Stimulated activated CD8-positive, alpha-beta memory T cell treated with anti-CD3 and anti-CD28 coated beads, Interleukin-4, amount 100 ng/mL, for 1 hour (primary cell): ENCODE measurements at places on chromosomes 12 and 14.

DNA sequence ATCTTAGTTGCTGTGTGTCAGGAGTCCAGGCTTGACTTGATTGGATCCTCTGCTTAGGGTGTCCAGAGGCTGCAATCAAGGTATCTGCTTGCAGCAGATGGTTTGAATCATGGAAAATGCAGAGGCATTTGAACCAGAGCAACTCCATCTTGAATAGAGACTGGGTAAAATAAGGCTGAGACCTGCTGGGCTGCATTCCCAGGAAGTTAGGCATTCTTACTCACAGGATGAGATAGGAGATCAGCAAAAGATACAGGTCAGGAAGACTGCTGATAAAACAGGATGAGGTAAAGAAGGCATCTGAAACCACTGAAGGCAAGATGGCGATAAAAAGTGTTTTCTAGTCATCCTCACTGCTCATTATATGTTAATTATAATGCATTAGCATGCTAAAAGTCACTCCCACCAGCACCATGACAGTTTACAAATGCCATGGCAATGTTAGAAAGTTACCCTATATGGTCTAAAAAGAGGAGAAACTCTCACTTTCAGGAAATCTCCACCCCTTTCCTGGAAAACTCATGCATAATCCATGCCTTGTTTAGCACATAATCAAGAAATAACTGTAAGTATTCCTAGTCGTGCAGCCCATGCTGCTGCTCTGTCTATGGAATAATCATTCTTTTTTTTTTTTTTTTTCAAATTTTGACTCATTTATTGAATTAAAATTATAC is 218.3 kb upstream of the CPNE8 start:
- no peak for DNase-seq

GRCh38 chr12:14979468-14979867 is 6.6 kb downstream of the PDE6H start:
- no peak for DNase-seq

GRCh38 chr14:56512521-56512920 is 67.1 kb upstream of the TMEM260 start:
- DNase-seq: no peak

DNA sequence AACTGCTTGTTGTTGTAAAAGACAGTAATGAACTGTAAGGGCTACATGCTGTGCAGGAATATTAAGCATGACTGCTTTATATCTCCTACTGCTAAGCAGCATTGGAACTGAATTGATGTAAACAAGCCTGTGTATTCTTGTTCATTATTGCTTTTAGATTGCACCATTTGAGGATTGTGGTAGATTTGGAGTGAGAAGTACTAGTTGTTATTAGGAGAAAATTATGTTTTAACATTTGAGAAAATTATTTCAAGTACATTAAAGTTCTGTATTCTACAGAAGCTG is 212.7 kb downstream of the ERC1 start:
- DNase-seq: no peak

- no peak for DNase-seq
These were observed 96.1 kb downstream of the SCN8A start for GRCh38 chr12:51687177-51687576.

DNA sequence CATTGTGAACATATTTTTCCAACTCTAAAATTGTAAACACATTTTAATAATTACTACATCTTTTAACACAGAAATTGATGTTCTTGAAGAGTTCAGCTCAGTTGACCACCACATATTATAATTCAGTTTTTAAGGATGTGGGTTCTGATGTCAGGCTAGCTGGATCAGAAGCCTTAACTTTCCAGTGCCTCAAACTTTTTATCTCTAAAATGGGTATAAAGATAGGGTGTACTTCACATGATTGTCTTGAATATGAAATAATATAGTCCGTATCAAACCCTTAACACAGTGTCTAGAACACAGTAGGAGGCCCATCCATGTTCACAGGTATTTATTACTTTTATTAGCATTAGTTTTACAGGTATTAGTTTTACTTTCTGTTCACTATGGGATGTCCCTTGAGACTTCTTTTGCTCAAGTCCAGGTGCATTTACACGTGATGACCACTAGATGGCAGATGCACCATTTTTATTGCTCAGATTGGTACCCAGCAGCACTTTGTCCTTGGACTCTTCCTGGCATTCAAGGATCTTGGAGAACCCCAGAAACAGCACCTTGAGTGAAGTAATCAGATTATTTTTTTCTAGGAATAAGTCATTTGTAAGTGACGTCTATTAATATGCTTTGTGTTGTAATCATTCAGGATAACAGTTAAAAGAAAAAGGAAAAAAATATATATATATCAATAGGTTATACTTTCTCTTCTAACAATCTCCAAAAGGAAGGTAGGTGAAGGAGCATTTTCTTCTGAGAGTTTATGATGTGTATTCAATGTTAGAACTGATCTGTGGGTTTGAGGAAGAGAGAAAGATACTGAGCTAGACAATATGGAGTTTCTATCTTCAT is 580.2 kb downstream of the ETNK1 start:
- DNase-seq: no peak

- DNase-seq: no peak
These were observed 62.6 kb downstream of the SLC38A4 start for GRCh38 chr12:46763230-46763629.

DNA sequence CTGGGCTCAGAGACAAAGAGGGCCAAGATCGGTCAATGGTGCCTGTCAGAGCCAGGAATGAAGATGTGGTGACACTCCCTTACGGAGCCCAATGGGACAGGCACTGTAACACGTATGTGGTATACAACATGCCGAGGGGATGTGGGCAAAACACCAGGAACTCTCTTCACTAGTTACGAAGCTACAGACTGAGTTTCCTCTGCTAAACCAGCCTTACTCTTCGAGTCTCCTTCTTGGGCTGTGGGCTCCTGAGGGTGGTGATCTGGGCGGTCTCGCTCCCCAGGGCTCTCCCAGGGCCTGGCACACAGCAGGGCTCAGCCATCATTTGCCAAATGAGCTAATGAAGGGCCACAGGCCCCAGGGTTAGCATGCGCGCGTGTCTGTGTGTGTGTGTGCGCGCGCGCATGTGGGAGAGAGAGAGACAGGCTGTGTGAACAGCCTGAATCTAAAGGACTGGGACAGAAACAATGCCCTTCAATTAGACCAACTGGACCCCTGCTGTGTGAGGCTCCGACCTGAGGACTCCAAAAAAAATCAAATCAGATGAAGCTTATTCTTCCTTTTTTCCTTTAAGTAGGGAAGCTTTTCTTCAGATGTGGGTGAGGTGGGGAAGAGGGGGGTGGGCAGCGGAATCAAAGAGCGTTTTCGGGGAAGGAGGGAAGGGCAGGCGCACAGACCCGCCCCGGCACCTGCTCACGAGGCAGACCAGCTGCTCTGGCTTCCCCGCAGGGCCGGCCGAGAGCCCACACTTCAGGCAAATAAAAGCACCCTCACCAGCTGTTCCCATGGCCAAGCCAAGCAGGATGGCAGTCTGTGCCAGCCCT is 42.5 kb downstream of the CCDC88C start:
- DNase-seq: no peak

GRCh38 chr12:77943466-77943865 is 112.8 kb downstream of the NAV3 start:
- DNase-seq: no peak

DNA sequence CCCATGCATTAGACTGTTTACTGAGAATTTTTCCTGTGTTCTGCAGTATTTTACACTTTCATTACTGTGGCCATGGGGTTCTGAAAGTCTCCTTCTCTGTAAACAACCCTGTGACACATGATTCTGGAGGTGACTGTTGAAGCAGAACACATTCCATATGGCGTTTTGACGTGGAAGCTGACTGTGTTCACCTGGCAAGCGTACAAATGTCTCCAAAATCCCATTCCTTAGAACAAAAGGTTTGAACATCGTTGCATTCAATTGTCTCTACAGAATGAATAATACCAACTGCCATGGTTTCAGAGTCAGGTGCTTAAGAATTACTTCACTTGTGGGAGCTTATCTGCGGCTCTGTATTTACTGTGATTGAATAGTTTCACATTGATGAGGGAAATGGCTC is 485.6 kb upstream of the TMEM132C start:
- DNase-seq: no peak

- no peak for DNase-seq
These were observed 8.1 kb upstream of the DENND5B start for GRCh38 chr12:31599053-31599452.

DNA sequence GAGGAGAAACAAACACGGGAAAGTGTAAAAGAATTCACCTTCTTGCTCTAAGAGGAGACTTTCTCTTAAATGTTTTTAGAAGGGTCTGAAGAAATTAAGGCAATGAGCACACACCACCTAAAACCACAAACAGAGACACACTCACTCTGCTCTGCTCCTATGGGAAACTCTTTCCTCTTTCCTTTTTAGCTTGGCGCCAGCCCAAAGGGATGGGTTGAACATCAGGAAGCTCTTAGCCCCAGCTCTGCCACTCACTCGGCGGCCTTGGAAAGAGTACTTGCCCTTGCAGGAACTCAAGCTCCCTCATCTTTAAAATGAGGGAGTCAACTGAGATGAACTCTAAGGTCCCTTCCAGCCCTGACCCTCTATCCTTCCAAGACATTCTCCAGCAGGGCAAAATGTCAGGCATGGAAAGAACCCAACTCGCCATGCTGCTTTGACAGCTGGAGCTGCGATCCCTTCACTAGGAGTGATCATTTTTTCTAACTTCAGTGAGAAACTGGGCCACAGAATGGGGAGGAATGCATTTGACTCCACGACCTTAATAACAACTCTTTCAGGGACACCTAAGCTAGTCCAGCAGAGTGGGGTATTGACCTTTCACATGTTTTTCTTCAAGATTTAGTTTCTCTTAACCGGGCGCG is 980 bp upstream of the RNASE8 start:
- DNase-seq: no peak

DNA sequence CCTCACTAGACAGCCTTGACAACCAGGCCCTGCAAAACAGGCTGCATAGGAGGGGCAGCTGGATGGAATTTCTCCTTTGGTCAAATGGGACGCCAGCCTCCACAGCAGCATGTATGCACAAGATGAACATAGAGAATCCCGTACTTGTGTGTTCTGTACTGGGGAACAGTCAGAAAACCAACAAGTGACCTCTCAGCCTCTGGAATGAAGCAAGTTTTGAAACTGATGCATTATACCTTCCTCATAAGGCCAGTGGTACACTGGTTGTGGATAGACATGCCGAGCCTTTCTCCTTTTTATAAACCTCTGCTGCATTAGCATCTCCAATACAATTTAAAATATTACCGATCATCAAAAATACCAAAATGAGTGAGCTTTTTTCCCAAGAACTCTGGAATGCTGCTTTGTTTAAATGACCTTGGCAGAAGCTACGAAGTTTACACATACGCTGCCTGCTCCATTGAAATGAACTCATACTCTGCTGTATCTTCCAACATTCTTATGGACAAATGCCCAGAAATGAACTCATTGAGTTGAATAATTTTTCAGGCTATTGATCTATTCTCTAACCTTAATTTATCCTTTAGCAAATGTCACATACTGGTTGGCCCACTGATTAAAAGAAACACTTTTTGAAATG is 47.6 kb upstream of the FERMT2 start:
- DNase-seq: no peak

GRCh38 chr12:99957866-99958466 is 26.8 kb downstream of the ANKS1B start:
- DNase-seq: no peak

GRCh38 chr12:2510045-2510444 is 284.7 kb upstream of the FKBP4 start:
- no peak for DNase-seq

- peak; percentile 29 for DNase-seq
These were observed 714 bp upstream of the PSMC6 start for GRCh38 chr14:52706286-52706685.

DNA sequence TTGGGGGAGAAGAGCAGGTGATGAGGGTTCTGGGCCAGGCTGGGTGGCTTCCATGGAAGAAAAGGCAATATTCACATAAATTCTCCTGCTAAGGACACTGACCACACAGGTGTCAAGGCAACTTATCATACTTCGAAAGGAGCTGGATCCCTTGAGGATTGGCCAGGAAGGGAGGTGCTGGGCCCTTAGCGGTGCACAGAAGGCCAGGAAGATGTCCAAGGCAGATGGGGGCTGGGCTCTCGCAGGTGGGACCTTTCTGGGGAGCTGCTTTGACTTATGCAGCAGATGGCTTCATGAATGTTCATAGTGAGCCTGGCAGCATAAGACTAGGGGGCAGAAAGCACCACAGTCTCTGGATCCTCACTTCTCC is 3.9 kb downstream of the CD63 start:
- no peak for DNase-seq

GRCh38 chr12:45285717-45286116 is 69.8 kb downstream of the ANO6 start:
- no peak for DNase-seq

DNA sequence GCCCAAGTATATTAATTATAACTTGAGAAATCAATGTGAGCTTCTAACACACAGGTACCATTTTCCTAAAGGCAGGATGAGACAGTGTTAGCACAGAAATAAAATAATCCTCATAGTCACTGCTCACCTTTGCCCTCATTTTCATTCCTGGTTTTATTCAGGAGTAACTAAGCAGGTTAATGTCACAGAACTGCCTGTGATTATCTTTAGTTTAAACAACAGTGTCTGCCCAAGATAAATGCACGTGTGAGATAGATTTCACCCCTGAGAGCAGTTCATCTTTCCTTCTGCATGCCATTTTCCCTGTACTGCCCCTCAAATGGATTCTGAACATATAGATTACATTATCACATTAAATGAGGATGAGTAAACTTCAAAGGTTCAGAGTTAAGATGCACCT is 250.7 kb downstream of the RMST start:
- no peak for DNase-seq

- peak; percentile 67 for DNase-seq
These were observed 5.5 kb downstream of the BCL11B start for GRCh38 chr14:99266181-99267178.

- DNase-seq: no peak
These were observed 23.5 kb upstream of the FGF23 start for GRCh38 chr12:4402996-4403395.

DNA sequence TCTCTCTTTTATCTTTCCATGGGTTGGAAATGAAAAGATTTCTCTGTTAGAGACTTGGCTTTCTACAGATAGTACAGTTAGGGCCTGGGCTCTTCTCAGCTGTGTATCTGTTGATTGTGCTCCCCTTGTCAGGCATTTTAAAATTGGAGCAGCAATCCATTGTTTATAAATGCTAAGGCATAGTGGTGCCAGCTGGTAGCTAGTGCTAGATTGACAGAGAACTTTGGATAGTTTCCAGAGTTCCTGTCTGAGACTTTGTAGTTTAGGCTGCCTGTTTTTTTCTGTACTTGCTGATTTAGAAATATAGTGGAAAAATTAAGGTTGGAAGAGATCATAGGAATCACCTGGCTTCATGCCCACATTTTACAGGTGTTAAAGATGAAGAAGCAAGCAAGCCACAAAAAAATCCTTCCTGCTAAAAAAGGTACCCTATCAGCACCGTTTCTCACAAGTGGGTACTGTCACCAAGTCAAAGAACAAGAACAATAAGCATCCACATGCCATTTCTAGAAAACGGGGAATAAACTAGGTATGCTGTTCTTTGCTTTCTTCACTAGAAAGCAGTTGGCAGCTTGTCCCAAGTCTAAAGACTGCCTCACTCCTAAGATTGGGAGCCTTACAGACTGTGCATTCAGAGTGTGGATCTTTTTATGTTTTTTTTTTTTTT is 6.2 kb downstream of the TTLL5 start:
- no peak for DNase-seq
